ENCODE measurements at places on chromosomes 3 and 15.

GRCh38 chr15:51303462-51303980 lies 34.9 kb downstream of the CYP19A1 start:
- no peak for DNase-seq

GRCh38 chr3:147843331-147843730 lies 434.2 kb downstream of the ZIC1 start:
- DNase-seq = no peak

GRCh38 chr15:27101982-27102381 lies 131.0 kb downstream of the GABRG3 start:
- no peak for DNase-seq

DNA sequence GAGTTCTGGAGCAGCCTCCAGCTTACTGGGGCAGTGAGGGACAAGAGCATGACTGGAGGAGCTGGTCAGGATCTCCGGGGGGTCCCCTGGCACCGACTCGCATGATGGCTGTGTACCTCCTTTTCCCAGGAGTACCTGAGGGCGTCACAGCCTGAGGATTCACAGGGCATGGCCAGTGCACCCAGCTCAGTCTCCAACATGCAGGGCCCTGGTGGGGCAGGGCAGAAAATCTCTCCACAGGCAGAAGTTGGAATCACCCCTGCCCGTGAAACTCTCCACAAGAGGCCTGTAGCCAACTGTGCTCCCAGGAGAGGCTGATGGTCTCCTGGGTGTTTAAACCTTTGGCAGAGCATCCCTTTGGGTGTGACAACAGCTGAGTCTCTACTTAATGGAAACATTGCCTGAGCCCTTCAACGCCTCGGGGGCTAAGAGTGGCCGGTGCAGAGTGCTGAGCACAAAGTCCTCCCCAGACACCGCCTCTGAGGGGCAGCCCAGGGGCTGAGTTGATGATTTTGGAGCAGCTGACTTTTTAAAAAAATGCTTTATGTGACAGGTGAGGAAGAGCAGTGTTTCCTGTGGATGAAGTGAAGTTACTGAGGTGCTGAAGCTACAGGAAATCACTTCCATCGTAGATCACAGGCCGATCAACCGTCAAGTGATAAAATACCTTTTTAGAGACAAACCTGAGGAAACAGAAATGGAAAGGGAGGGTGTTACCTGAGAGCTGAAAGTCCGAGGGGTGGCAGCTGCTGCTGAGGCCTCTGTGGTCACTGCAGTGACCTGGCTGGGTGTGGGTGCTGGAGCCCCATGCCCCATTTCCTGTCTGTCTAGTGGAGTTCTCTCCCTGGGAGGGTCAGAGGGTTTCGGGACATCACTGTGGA lies 21.9 kb upstream of the CXCR6 start:
- DNase-seq = no peak

DNA sequence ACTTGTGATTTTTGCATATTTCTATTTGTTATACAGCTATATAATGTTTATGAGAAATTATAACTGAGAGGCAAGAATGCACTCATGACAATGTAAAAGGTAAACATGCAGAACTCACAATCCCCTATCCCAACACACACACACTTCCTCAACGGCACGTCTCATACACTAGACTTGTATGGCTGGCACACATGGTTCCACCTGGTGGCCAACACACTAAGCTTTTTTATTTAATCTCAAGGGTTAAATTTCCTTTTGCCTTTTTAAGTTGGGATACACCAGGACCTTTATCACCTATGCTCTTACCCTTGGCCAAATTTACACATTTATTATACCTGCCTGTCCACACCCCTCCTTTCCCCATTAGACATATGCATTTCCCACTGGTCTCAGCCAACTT lies 88.6 kb upstream of the PSMD6 start:
- no peak for DNase-seq
